Liver (tissue), 10 donors: ENCODE measurements at places on chromosomes 3 and 15.

- DNase-seq, result no peak
Measured at GRCh38 chr15:51342227-51342999, 958 bp downstream of the GLDN start.

- no peak for DNase-seq
Measured at GRCh38 chr3:101902041-101902440, 52.7 kb downstream of the NFKBIZ start.

DNA sequence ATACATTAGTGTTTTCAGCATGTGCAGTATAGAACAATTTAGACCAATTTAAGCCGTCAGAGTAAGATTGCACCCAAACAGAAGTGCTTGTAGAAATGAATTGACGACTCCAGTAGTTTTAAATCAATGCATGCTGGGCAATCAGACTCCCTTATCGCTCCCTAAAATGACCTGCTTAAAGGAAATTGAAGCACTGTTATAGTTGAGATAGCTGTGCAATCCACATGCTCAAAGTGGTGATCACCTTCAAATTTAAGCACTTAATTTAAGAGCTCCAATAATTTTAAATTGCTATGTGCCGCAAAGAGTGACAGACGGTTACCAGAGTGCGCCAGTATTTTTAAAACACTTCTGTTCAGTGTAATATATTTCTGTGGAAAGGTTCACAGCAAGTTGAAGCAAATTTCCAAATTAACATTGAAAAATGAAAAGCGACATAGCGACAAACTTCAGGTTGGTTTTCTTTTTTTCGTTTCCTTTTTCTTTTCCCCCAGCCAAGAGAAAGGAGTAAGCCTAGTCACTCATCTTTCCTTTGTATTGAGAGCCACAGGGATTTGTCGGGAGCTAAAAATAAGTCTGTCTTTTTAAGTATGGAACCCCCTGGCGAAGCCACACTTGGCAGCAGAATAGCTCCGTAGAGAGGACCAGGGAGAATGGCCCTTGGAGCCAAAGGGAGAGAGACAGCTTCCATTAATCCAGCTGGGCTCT, 436.4 kb upstream of the RBMS3 start:
- no peak for DNase-seq

- no peak for DNase-seq
Measured at GRCh38 chr3:152204218-152204617, 64.5 kb upstream of the MBNL1 start.

DNA sequence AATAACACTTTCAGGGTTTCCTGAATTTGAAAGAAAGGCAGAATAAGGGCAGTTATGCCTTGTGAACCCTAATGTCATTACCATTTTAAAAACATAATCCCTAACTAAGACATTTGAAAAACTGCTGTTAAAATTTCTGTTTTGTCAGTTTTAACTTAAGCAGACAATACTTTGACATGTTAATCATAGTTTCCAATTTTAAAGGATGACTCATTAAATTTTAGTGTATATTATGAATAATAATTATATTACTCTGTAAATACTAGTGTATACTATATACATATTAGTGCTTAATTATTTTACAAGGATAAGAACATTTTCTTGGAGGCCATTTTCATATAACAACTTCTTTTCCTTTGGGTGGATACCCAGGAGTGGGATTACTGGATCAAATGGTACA, 553.1 kb upstream of the BCHE start:
- DNase-seq, result no peak

- DNase-seq, result no peak
Measured at GRCh38 chr3:190585805-190586630, 72.1 kb downstream of the IL1RAP start.

GRCh38 chr3:186132487-186132886, 23.6 kb upstream of the ETV5 start:
- no peak for DNase-seq

GRCh38 chr15:98438907-98439306, 209.4 kb upstream of the IGF1R start:
- DNase-seq, result no peak
